ENCODE measurements at places on chromosomes 5 and 9. TPM values are rescaled to one million over a fixed set of nuclear protein-coding genes. Genes with fewer than 3 reads are reported as not detected.

GRCh38 chr9:71353720-71354119 is 232.3 kb upstream of the TRPM3 start:
- H3K36me3 ChIP-seq: no peaks in the 10 kb centered on the region
- no peak overlapping the region for H3K4me3 ChIP-seq
- no peak for DNase-seq
- no peaks in the 10 kb centered on the region for H3K4me1 ChIP-seq
- H3K27me3 ChIP-seq: no peaks in the 10 kb centered on the region

GRCh38 chr5:173311818-173312585 is 16.2 kb downstream of the STC2 start:
- H3K27me3 ChIP-seq: no peaks in the 10 kb centered on the region
- no peaks in the 10 kb centered on the region for H3K36me3 ChIP-seq
- no peak overlapping the region for H3K4me3 ChIP-seq
- H3K27ac ChIP-seq: no peak overlapping the region
- no peak for DNase-seq

GRCh38 chr9:129746092-129746777 is 6.6 kb downstream of the PTGES start:
- H3K4me1 ChIP-seq: no peaks in the 10 kb centered on the region
- no peak for DNase-seq
- no peak overlapping the region for H3K4me3 ChIP-seq
- H3K27me3 ChIP-seq: no peaks in the 10 kb centered on the region
- H3K27ac ChIP-seq: no peak overlapping the region
- H3K36me3 ChIP-seq: no peaks in the 10 kb centered on the region

DPYSL3 gene
- total RNA-seq: 126 TPM

DNA sequence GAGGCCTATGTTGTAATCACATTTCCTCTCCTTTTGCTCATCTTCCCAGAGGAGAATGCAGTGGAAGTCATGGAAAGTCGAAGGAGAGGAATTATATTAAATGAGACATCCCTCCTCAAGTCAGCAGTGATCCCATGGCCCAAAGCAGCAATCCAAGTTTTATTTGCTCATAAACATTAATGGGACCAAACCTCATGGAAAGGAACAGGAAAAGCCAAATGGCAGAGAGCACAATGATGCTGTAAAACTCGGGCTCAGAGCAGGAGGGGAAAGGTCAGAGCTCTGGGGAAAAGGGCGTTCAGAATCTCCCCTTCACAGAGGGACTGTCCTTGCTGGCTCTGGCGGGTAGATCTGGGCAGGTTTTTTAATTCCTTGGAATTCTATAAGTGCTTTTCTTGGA is 175.8 kb downstream of the C5orf15 start:
- no peak for DNase-seq
- no peaks in the 10 kb centered on the region for H3K36me3 ChIP-seq
- H3K4me1 ChIP-seq: peaks cover 4% of the 10 kb centered on the region
- no peak overlapping the region for H3K27ac ChIP-seq

All from prostate gland (tissue), 2 donors.